ENCODE measurements at places on chromosomes 7 and 10.

GRCh38 chr7:66330961-66331360 is 125.8 kb downstream of the TPST1 start:
- no peak for DNase-seq

GRCh38 chr7:75879771-75880184 is 944 bp downstream of the RHBDD2 start:
- peak; percentile 20 for DNase-seq

DNA sequence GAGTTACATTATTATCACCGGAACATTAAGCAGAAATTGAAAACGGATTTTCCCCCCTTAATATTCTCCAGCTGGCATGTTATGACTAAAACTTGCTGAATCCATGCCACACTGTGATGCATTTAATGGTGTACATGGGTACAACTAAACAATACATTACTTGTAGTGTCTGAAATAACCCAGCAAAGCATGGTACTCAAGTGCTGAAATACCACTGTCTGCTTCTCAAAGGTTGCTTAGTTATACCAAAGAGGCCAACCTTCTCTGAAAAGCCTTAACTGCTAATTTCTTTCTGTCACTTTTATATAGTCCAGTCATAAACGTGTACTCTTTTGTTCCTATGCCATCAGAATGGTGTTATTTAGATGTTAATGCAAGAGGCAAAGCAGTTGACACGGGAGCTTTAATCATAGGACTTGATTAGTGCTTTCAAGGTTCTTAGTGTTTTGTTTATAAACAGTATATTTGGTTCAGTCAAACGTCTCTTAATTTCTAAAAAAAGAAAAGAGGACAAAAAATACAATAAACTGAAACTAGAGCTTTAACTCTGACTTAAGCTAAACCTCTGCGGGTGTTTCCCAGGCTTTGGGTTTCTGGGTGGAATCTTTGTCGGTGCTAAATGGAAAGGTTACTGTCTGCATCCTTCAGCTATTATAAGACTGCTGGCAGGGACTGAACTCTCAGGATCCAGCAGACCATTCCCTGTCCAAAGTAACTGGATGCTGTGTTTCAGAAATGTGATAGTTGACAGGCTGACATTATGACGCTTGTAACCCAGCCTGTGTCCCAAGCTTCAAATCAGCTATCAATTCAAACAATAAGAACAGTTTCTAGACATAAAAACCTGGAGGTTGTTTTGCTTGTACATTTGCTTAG is 202.6 kb downstream of the PPP1R3A start:
- DNase-seq, result no peak

DNA sequence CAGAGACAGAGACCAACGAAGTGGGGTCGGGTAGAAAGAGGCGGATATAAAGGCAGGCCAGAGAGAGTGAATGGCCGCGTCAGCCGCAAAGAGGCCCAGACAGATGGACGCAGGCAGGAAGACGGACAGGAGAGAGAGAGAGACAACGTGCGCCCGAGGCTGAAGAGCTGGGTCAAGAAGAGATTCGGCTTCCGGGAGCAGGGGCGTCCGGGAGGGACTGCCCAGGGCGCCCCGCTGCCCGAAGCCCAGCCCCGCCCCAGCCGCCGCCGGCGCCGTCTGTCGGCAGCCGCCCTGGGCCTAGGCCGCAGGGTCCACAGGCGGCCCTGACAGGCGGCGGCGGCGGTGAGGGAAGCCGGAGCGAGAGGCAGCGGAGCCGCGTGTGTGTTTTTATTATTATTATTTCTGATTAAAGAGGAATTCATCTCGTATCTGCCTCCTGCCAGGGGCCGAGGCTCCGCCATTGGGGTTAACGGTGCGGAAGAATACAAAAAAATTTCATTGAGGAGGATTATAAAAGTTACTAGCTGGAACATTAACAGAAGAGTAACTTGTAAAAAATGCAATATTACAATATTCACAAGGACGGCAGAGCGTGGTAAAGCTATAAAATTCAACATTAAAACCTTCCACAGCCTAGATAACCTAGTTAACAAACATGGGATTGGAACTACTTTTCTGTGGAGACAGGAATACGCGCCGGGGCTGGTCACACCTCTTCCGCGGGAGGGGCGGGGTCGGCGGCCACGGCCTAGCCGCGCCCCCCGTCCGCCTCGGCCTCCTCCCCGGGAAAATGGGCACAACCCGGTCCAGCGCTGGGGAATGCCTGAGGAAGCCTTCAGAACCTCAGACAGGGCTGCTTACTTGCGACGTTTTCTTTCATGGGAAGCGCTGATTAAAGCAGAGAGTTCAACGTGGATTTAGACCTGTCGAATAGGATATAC is 29.7 kb upstream of the PAX2 start:
- DNase-seq, result no peak

DNA sequence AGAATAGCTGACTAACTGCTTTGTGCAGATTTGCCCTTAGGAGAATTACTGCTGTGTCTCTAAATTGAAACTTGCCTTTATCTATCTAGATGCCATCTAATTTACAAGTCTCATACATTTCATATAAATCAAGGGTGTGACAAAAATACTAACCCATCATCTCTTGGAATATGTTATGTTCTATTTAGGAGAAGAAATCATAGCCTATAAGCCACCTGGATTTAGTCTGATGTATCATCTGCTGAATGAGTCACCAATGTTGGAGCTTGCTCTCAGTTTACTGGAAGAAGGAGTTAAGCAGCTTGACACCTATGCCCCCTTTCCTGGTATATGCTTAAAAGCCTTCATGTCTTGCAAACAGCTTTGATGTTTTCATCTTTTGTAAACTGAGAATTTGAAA is 43.5 kb downstream of the NUP205 start:
- DNase-seq, result no peak

DNA sequence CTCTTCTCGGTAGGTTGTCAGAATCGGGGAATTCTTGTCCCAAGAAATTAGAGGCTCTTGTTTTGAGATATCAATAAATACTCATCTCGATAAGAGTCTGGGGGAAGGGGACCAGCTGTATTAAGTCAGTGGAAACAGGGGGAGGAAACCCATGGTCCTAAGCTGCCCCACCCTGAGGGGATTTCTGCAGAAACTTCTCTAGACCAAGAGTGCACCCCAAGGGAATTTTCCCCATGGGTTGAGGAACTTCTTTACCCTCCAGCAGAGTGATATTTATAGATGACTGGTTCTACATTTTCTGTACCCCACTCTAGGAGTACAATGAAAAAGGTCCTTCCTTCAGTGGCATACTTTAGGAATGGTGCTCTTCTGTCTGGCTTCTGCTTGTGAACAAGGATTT is 627.2 kb downstream of the KCNMA1 start:
- no peak for DNase-seq

- DNase-seq, result no peak
Observed at GRCh38 chr7:23467291-23467805, 2.9 kb downstream of the IGF2BP3 start.

DNA sequence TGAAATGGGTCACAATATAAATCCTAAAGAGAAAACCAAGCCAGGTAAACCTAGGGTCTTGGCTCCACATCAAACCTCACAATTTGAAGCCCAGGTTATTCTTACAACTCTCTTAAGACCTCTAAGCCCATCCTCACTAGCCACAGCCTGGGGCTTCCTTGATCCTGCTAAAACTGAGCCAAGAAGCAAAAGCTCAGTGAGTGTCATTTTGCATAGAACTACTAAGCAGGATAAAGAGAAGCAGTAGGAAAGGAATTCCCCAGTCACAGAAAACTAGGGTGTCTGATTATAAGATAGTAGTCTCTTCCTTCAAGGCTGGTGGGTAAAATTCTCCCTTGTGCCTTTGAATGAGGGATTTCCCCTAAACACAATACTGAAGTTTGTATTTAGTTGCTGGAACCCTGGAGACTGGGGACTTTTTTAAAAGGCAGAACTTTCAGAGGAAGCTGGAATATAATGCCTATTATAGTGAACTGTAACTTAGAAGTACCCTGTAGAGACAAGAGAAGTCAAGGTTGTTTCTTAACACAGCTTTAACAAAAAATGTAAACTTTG is 196.6 kb upstream of the KIAA1217 start:
- DNase-seq, result no peak

Data from RCC 7860 (cell line).